ENCODE measurements at places on chromosomes 12 and 14.

- DNase-seq, result no peak
Observed at GRCh38 chr12:79552192-79552591, 138.6 kb downstream of the PAWR start.

- DNase-seq, result peak; percentile 49
Observed at GRCh38 chr14:29868000-29868399, 59.6 kb downstream of the PRKD1 start.

- DNase-seq, result no peak
Observed at GRCh38 chr12:59677857-59678256, 82.0 kb downstream of the SLC16A7 start.

GRCh38 chr12:106791531-106791930, 17.0 kb downstream of the RIC8B start:
- no peak for DNase-seq

DNA sequence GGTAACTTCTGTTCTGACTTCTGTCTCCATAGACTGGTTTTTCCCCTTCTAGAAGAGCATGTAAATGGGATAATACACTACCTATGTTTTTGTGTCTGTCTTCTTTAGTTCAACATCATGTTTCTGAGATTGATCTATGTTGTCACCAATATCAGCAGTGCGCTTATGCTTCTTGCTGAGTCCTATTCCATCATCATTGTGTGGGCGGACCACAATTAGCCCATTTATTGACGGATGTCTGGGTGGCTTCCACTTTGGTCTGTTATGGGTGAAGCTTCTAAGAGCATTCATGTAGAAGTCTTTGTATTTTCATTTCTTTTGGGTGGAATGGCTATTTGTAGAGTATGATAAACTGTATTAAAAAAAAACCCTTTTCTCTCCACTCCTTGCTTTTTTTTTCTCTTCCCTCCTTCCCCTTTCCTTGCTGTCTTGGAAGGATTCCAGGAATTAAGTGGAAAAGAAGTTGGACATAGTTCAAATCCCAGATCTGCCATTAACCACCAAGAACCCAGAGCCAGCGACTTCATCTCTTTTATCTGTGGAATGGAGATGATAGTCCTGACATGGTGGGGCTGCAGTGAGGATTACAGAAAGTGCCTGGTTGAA, 7.0 kb upstream of the SERPINA1 start:
- no peak for DNase-seq
